Myocyte (in vitro differentiated cells): ENCODE measurements at places on chromosomes 4 and X. TPM values are rescaled to one million over a fixed set of nuclear protein-coding genes. Genes with fewer than 3 reads are reported as not detected.

Gene AFM
- not detected in 2 replicates for total RNA-seq

DNA sequence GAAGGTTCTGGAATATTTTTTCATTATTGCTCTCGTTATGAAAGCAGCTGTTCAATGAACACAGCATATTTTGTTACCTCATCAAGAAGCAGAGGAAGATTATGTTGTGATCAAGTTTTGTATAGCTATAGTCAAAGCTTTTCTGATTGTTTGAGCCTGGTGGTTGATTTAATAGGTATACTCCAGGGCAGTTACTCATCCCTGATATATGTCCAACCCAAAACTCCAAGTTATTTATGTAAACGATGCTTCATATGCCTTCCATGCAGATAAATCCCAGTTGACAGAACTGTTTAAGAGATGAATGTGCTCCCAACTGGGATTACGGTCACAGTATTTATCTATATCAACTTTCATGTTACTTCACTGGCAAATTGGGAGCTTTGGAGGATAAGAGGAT is 19.1 kb downstream of the NAA11 start:
- no peak for DNase-seq

- DNase-seq = no peak
Observed at GRCh38 chr4:174595141-174595929, 73.0 kb upstream of the HPGD start.

- DNase-seq = peak; percentile 84
Observed at GRCh38 chr4:121822796-121823504, 733 bp downstream of the CCNA2 start.

DNA sequence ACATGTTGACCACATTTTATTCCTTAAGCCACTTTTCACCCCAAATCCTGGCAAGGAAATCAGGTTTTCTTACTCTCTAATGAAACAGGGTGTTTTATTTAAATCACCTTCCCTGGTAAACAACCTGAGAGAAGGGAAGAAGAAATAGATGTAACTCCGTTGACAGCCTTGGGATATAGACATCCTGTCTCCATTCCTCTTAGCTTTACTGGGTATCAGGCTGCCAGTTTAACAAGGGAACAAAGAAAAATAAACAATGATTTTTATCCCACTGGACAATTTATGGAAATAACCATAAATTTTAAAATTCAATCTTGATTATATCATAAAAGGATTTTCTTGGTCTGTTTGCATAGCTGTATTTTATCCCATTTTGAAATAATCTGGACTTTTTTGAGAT is 49.2 kb downstream of the EDNRA start:
- DNase-seq = no peak

DNA sequence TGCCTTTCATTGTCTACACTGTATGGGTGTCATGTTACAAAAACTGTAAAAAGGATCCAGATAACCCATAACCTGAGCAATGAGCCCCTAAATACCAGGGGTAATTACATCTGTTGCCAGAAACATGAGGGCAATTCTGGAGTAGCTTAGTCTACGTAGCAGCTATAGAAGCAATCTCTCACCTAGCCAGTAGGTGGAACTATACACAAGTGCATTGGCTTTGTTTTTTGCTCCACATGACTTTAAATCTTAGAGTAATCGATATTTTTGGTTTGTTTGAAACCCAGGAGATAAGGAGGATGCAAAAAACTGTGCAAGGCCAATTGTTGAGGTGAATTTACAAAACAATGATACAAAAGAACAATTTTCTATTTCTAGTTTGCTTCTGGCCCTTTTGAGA is 57.5 kb downstream of the GPR82 start:
- DNase-seq = peak; percentile 31

Gene RGS12
- 27.2 and 29.0 TPM in 2 replicates for total RNA-seq

GRCh38 chr4:128380306-128380705 is 92.7 kb upstream of the PGRMC2 start:
- peak; percentile 62 for DNase-seq

- no peak for DNase-seq
Observed at GRCh38 chrX:151750511-151750910, 16.0 kb downstream of the CNGA2 start.

GRCh38 chr4:11625211-11625610 is 196.5 kb upstream of the HS3ST1 start:
- DNase-seq = no peak

GRCh38 chr4:150367326-150367725 is 214.6 kb upstream of the MAB21L2 start:
- no peak for DNase-seq

Gene TAF7L
- 0.08 TPM in 1 of 2 replicates, not detected in the other for total RNA-seq

Gene DCAF8L2
- not detected in 2 replicates for total RNA-seq

Gene TLL1
- not detected in 2 replicates for total RNA-seq

Gene TRIML2
- not detected in 2 replicates for total RNA-seq

DNA sequence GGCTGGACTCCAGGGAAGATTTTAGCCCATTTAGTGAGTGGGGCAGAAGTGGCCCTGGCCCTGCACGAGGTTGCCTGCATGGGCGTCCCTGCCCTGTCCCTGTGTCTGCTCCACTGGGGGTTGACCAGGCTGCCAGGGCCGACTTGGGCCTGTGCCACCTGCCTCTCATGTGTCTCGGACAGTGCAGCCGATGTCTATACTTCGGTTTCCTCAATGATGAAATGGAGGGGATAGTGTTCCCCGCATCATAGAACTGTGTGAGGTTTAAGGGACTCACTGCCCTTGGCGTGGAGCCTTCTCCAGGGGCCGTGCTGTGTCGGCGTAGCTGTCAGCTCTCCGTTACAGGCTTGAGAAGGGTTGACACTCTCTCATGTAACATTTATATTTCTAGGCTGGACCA is 27.0 kb upstream of the MSANTD1 start:
- no peak for DNase-seq
